ENCODE measurements at places on chromosomes 3 and 15. TPM values are rescaled to one million over a fixed set of nuclear protein-coding genes. Genes with fewer than 3 reads are reported as not detected.

Gene IGSF11
- total RNA-seq: 1.3 TPM

Gene GP9
- 0.48 TPM for total RNA-seq

Gene C3orf85
- not detected for total RNA-seq

DNA sequence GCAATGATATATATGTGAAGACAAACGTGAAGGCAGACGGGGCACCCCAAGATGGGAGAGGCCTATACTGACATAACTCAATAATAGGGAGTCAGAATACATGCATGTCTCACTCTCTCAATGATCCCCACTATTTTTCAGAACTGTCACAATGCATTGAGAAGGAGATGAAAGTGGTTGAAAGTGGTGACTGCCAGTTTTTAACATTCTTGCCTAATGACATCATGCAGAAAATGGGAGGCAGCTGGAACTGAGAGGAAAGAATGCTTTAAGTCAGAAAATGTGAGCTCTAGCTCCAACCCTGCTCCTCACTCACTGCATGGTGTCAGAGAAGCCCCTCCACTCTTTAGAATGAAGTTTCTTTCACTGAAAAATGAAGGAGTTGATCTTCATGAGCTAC is 55.3 kb upstream of the P2RY1 start:
- no peak for DNase-seq

DNA sequence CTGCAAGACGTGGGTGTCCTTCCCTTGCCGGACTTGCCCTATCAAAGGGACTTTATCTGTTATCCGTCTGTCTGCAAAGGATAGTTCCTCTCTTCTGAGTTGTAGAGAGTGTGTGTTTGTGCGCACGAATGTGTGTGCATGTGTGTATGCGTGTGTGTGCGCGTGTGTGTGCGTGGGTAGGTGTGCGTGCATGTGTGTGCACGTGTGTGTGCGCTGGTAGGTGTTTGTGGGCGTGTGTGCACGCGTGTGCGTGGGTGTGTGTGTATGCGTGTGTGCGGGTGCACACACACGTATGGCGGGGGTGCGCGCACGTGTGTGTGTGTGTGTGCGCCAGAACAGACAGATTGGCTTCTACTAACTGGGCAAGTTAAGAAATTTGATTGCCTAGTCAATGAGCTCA is 4.1 kb upstream of the BMF start:
- DNase-seq: no peak

DNA sequence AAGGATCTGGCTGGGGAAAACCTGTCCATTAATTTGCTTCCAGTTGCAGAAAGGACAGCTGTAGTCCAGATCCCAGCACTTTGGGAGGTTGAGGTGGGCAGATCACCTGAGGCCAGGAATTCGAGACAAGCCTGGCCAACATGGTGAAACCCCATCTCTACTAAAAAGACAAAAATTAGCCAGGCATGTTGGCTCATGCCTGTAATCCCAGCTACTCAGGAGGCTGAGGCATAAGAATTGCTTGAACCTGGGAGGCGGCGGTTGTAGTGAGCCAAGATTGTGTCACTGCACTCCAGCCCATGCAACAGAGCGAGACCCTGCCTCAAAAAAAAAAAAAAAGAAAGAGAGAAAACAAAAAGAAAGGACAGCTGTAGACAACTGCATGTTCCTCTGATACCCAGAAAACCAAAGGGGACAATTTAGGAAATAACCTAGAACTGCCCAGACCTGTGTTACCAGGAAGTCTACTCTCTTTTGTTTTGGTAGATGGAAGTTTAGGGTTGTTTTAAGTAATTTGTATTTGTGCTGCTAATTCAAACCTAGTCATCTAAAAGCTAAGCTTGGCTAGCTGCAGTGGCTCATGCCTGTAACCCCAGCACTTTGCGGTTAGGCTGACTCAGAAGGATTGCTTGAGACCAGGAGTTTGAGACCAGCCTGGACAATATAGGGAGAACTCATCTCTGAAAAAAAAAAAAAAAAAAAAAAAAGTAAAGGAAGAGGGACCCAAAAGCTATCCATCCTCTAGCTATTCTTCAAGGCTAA is 22.7 kb downstream of the EXD1 start:
- DNase-seq: no peak

DNA sequence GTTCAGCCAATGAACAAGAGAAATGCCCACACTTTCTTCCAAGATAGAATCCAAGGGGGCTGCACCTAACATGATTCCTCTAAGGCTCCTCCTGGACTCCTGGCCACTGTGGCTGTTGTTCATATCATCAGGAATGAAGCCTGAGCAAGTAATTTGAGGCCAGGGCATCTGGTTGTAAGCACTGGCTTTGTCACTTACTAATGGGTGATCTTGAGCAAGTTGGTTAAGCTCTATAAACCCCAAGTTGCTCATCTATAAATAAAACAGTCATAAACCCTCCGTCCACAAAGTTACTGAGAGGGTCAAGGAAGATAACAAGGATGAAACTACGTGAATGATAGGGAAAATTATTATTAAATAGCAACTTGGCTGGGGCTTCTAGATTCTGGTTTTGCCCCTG is 58.3 kb downstream of the CDC25A start:
- DNase-seq: no peak

DNA sequence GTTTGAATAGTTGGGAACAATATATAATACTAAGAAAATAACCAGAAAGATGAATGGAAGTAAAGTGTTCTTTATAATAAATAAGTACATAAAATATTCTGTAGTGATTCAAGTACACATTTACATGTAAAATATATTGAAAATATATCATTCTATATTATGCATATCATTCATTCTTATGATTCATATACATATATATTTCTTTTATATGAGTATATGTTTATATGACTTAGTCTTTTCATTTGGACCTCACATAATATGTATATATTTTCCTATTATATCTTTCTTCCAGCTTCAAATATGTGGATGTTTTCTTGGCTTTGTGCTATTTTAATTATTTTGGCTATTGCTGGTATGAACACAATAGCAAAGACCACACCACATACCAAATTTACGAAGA is at the start of gene OTOL1:
OTOL1 (plus strand) TSS at position 301 of the 400 bp plus-strand sequence; CDS start at position 301, 0 bp downstream.
- DNase-seq: no peak

DNA sequence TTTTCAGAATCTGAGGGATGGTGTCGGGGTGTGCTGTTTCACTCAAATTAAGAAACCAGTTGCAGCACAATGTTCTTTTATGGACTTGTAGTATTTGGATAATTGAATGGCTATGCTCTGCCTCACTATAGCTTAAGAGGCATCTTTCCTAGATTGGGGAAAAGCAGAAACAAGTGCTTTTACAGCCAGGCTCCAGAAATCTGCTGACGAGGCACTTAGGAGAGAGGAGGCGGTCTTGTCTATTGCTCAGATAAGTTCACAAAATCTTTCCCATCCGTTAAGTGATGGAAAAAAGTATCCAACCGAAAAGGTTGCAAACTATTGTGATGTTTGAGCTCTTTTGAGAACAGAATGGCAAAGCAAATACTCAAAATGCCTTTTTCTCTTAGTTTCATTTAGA is 336.1 kb upstream of the RARB start:
- DNase-seq: no peak

- DNase-seq: no peak
Measured at GRCh38 chr15:77865106-77865610, 212.4 kb downstream of the TBC1D2B start.

- no peak for DNase-seq
Measured at GRCh38 chr15:56052395-56053045, 59.1 kb upstream of the NEDD4 start.

- DNase-seq: no peak
Measured at GRCh38 chr15:27341780-27342343, 370.9 kb downstream of the GABRG3 start.

- DNase-seq: no peak
Measured at GRCh38 chr3:119239206-119239820, 1.4 kb downstream of the B4GALT4 start.
